Cardiac atrium fibroblast (primary cell): ENCODE measurements at places on chromosomes 5 and 9. TPM values are rescaled to one million over a fixed set of nuclear protein-coding genes. Genes with fewer than 3 reads are reported as not detected.

BTNL3 gene
- total RNA-seq, result not detected in 2 replicates

PCDHGA3 gene
- total RNA-seq, result 2.0 and 2.9 TPM in 2 replicates

FOXD4 gene
- total RNA-seq, result not detected in 2 replicates

PAEP gene
- total RNA-seq, result not detected in 2 replicates

KYAT1 gene
- total RNA-seq, result 2.9 and 5.2 TPM in 2 replicates

MLANA gene
- total RNA-seq, result not detected in 2 replicates

LMBRD2 gene
- 6.1 and 8.6 TPM in 2 replicates for total RNA-seq

GRXCR2 gene
- not detected in 2 replicates for total RNA-seq

NR5A1 gene
- total RNA-seq, result not detected in 2 replicates

OGN gene
- 0.49 and 11.4 TPM in 2 replicates for total RNA-seq

PHYHD1 gene
- 16.2 and 22.2 TPM in 2 replicates for total RNA-seq

NDUFS6 gene
- 41.3 and 57.0 TPM in 2 replicates for total RNA-seq

RETREG1 gene
- under 0.01 and 1.3 TPM in 2 replicates for total RNA-seq

MZB1 gene
- total RNA-seq, result 0.36 TPM in 1 of 2 replicates, not detected in the other

FTMT gene
- not detected in 2 replicates for total RNA-seq

BICD2 gene
- total RNA-seq, result 32.3 and 33.0 TPM in 2 replicates

PDZD2 gene
- total RNA-seq, result 1.8 and 2.3 TPM in 2 replicates

TAF11L7 gene
- total RNA-seq, result not detected in 2 replicates

KIAA1958 gene
- 0.36 and 1.3 TPM in 2 replicates for total RNA-seq

CORO2A gene
- 0.54 and 1.1 TPM in 2 replicates for total RNA-seq

ELOVL7 gene
- total RNA-seq, result 0.16 TPM in 1 of 2 replicates, not detected in the other

OLFML2A gene
- 0.49 and 0.90 TPM in 2 replicates for total RNA-seq

CCDC183 gene
- total RNA-seq, result 0.18 and 1.6 TPM in 2 replicates

IL4 gene
- total RNA-seq, result not detected in 2 replicates

OR2V1 gene
- total RNA-seq, result not detected in 2 replicates

TPPP gene
- total RNA-seq, result 0.72 and 1.1 TPM in 2 replicates

SPINK4 gene
- not detected in 2 replicates for total RNA-seq

MYMK gene
- not detected in 2 replicates for total RNA-seq
